ENCODE measurements at places on chromosomes 16 and 17. TPM values are rescaled to one million over a fixed set of nuclear protein-coding genes. Genes with fewer than 3 reads are reported as not detected.

DNA sequence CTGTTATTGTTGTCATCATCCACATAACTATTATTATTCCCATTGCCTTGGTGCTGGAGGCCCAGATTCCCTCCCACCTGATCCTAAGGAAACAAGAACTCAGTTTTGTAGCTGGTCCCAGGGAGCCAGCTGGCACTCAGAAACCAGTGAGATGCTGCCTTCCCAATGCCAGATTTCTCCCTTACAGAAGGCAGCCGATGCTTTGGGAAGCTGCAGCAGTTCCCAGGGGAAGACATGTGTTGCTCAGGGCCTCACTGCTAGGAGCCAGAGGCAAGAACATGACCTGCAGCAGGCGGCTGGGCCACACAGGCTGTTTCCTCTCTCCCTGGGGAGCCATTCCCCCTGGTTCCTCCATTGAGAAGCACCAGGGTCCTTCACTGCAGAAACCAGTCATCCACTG, 59.9 kb upstream of the GRIN2A start:
- no peak for DNase-seq

- DNase-seq: no peak
These were observed 63.9 kb downstream of the NUP88 start for GRCh38 chr17:5355421-5356129.

- DNase-seq: no peak
These were observed 20.1 kb upstream of the ZNF423 start for GRCh38 chr16:49875806-49876715.

DNA sequence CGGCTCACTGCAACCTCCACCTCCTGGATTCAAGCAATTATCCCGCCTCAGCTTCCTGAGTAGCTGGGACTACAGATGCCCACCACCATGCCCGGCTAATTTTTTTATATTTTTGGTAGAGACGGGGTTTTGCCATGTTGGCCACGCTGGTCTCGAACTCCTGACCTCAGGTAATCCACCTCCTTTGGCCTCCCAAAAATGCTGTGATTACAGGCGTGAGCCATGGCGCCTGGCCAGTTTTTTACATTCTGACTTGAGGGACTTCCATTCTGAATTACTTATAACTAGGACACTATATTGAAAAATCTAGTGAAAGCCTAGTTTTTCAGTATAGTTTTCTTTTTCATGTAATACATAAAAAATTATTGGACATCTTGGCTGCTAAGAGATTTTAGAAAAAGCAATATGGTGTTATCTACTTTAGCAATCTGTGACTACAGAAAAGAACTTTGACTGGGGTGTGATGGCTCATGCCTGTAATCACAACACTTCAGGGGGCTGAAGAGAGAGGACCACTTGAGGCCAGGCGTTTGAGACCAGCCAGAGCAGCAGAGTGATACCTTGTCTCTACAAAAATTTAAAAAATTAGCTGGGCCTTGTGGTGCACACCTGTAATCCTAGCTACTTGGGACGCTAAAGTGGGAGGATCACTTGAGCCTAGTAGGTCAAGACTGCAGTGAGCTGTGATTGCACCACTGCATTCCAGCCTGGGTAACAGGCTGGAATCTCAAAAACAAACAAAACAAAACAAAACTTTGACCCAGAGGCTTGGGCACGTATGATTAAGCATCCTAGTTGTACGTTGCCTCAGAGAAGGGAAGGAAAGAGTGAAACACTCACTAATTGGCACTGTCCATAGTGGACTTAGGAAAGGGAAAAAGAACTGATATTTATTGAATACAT, 26.8 kb upstream of the GOSR1 start:
- no peak for DNase-seq

The LGALS9B gene
- not detected for total RNA-seq

The KRT39 gene
- total RNA-seq: not detected
